ENCODE measurements at places on chromosomes 3 and 15.

- DNase-seq, result no peak
These were observed 627 bp downstream of the ACAD11 start for GRCh38 chr3:132659000-132659364.

DNA sequence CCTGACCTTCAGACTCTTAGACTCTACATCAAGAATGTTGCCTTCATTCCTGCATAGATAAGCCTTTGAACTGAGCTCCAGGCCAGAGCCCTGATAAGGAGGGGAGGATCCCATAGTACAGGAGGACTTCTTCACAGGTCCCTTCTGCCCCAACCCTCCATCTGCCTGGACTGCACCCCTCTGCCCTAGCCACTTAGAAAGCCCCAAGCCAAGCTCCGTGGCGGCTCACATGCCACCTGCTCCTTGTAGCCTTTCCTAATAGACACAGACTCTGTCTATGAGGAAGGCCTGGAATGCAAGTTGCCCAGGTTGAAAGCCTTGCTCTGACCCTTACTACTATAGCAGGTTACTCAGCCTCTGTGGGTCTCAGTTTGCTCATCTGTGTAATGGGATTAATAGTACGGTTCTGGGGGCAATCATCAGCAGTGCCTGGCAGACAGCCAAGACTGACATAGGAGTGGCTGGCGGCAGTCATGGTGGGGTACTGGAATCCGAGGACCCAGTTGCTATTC lies 11.6 kb downstream of the PCSK6 start:
- DNase-seq, result no peak

DNA sequence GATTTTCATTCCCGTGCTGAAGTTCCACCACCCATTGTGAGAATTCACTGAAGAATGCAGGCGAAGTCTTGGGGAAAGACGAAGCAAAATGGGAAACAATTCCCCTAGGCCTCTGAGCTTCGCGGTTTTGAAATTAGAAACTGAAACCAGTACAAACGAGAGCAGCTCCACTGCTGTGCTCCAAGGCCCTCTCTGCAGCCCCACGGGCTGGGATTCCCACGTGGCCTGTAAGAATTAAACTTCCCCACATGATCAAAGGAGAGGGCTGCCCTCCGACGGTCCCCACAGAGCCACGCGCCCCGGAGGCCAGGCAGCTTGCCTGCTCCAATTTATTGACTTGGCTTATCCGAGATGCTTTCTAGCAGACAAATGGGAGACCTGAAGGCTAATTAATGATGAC lies 144.0 kb downstream of the GREM1 start:
- DNase-seq, result no peak

DNA sequence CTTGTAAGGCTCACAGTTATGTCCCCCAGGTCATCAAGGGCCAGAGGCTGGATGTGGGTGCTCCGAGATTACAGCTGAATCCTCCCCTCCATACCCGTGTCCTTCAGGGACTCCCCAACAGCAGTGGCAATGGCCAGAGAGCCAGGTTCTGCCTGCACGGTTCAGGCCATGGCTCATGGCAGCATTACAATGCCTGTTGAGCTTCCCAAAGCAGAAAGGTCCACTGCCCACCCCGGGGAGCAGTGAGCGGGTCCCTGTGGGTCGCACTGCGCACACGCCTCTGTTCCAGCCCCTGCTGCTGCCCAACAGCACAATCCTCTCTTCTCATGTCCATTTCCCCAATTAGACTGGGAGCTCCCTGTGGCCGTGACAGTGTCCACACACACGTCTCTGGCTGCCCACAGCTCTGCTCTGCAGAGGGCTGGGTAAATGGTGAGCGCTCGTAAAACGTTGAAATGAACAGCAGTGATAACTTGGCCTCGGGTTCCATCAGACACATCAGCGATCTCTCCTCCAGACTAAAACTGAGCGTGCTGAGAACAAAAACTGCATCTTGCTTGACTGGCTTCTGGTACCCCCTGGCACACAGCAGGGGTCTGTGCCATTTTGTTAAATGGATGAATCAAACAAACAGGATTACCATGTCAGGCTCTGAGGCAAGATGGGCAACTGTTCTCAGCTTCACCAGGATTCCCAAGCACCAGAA lies 80.4 kb downstream of the VGLL4 start:
- no peak for DNase-seq

DNA sequence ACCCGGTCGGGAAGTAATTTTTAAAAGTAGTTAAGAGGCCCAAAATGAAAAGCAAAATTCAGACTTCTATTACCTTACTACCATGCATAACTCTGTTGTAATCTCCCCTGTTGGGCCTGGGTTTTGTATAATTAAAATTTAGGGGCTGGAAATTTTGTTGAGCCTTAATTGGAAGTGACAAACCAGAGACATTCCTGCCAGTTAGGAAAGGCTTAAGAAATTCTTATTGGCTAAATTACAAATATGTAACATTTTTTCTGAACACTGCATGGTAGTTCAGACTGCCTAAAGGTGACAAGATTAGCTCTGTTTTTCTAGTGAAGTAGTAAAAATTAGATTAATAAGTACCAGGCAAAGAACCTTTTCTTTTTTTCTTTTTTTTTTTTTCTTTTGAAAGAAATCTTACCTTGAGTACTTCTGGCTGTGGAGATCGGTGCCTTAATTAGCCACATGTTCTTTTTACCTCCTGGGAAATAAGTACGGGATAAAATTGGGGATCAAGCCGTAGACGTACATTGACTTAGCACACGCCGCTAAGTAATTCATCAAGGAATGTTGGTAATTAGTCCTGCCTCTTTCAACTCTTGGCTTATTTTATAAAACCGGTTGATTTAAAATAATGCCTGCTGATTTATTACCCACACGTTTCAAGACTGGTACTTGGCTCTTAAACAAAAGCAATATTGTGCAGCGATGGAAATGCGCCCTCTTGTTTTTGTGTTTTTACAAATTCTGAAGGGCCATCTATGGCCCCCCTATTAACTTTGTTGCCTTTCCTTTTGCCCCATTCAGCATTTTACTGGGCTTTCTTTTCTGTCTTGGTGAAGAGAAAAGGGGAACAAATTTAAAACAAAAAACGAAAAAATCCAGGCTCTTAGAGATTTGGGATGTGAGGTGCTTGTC lies 111.2 kb upstream of the SAMMSON start:
- DNase-seq, result no peak

GRCh38 chr3:58737644-58738043 lies 71.1 kb upstream of the FAM3D start:
- no peak for DNase-seq

DNA sequence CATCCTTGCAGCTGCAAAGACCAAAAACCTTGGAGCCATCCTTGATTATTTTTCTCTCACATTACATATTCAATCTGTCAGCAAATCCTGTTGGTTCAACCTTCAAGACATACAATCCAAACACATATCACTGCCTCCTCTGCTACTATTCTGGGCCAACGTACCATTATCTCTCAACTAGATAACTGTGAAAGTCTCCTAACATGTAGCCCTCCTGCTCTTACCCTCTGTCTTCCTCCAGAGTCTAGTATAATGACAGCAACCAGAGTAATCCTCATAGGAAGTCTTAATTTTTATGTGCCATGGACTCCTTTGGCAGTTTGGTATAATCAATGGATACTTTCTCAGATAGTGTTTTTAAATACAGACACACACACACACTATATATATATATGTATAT lies 27.6 kb downstream of the KPNA4 start:
- DNase-seq, result no peak

GRCh38 chr3:191959876-191960413 lies 499.0 kb downstream of the PYDC2 start:
- no peak for DNase-seq

GRCh38 chr3:10783360-10784351 lies 32.4 kb upstream of the SLC6A11 start:
- DNase-seq, result peak; percentile 26

DNA sequence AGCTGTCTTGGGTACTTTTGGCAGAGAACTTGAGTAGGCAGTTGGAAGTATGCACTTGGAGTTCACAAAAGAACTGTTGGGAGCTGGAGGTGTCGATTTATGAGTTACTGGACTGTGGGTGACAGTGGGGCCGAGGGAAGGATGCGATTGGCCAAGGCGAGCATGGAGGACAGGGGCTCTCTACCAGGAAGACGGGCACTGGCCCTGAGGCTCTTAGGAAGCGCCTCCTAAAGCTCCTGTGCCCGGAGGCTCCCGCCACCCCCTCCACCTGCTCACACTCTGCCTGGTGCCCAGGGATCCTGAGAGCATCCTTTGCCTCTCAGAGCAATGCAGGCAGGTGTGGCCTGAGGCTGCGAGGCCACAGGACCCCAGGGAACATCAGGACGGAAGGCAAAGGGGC lies 69.0 kb downstream of the CRTC3 start:
- DNase-seq, result no peak

- no peak for DNase-seq
These were observed 3.5 kb upstream of the VIPR1 start for GRCh38 chr3:42498791-42499477.

DNA sequence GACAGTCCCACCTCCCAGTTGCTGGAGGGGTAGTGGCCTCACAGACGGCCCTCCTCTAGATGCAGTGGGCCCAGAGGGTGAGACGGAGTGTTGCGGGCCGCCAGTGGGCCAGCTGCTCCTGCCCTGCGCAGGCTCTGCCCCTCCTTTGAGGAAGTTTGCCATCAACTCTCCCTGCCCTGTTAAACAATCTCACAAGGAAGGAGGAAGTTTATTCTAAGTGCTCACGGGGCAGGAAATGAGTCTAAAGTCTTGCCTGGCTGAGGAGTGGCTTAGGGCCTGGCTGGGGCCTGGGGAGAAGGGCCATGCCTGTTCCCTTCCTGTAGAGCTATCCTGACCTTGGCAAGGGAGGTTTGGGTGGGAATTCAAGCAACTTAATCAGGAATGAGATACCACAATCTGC lies at the start of gene FAM3D:
TSS of gene FAM3D (minus strand) at position 92 of the 400 bp plus-strand sequence. CDS start 11,211 bp downstream, outside the sequence.
- DNase-seq, result no peak

DNA sequence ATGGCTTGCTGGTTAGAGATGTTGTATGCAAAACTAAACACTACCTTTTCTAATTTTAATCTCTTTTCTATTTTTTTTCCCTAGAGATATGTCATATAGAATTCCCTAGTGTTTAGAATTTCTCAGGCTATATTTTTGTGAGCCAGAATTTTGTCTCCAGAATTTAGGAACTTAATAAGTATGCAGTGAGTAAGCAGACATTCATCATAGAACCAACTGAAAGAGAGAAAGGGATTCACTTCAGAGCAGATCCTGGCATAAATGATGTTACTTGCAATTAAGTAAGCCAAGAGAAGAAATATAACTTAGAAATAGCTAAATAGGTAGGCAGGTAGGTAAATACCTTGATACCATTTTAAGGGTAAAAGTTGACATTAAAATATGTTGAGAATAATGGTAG lies 288.9 kb downstream of the ZNF385D start:
- no peak for DNase-seq

GRCh38 chr15:28096411-28096669 lies 2.8 kb downstream of the OCA2 start:
- DNase-seq, result no peak

All from CD4-positive, alpha-beta T cell treated with Interleukin-6 at 100 ng/mL for 8 hours (primary cell).